ENCODE measurements at places on chromosomes 12 and 14. TPM values are rescaled to one million over a fixed set of nuclear protein-coding genes. Genes with fewer than 3 reads are reported as not detected.
A peak's percentile ranks its signal among the peaks of the same experiment; 100 is the strongest.

DNA sequence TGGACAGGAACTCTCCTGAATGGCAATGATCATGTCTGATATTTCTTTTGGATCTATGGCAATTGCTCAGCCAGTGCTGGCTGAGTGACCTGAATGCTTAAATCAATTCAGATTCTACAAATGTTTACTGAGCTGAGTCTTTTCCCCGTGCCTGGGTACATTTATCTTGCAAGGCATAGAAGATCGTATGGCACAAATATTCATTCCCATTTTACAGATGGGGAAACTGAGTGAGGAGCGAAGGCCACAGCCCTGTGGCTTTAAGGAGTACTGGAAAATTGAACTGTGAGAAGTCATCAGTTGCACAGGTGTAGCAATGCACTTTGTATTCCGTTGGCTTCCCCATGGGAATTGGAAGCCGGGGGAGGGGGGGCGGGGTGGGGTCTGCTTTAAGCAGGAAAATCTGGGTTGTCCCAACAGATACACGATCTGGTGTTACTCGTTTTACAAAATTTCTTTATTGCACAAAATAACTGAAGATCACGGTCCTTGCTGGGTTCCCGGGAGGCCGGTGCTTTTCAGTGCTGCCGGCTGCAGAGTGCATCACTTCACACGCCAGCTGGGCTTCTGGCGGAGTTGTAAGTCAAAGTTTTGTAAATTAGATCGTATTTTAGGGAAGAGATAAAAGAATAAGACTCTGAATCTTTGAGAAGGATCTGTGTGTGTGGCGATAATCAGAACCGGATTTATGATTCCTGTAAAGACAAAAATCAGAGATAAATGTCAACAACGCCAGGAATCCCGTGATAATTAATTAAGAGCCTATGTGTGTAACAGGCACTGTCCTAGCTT lies 75.0 kb upstream of the MAP1LC3B2 start:
- no peaks in the 10 kb centered on the region for H3K27me3 ChIP-seq
- no peak for DNase-seq
- no peak overlapping the region for H3K4me3 ChIP-seq
- no peaks in the 10 kb centered on the region for H3K36me3 ChIP-seq

DNA sequence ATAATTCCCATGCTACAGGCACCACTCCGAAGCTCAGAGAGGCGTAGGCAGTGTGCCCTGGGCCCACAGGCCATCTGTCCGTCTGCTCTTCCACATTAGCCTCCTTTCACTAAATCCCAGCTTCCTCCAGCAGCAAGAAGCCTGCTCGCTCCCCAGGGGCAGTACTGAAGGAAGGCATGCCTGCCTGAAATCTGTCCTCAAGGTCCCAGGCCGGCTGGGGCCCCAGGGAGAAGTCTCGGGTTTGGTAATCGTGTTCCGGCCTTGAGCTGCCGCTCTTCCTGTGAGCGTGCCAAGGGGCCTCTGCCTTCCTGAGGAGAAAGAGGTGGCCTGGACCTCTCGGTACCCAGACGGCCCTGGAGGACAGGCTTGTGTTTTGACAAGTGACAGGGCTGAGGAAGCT lies 15.2 kb upstream of the DLK1 start:
- H3K36me3 ChIP-seq, result no peaks in the 10 kb centered on the region
- no peak for DNase-seq
- no peaks in the 10 kb centered on the region for H3K27me3 ChIP-seq
- H3K4me1 ChIP-seq, result no peaks in the 10 kb centered on the region
- H3K4me3 ChIP-seq, result no peak overlapping the region

- no peak overlapping the region for H3K27ac ChIP-seq
- H3K4me3 ChIP-seq, result no peak overlapping the region
- H3K4me1 ChIP-seq, result no peaks in the 10 kb centered on the region
- no peaks in the 10 kb centered on the region for H3K27me3 ChIP-seq
- DNase-seq, result no peak
These were observed 58.8 kb downstream of the GALC start for GRCh38 chr14:87934185-87934584.

The SPIC gene
- total RNA-seq, result not detected

GRCh38 chr12:109489955-109490565 lies 12.6 kb downstream of the UBE3B start:
- H3K4me1 ChIP-seq, result no peaks in the 10 kb centered on the region
- peaks cover 62% of the 10 kb centered on the region for H3K36me3 ChIP-seq
- H3K27ac ChIP-seq, result no peak overlapping the region

DNA sequence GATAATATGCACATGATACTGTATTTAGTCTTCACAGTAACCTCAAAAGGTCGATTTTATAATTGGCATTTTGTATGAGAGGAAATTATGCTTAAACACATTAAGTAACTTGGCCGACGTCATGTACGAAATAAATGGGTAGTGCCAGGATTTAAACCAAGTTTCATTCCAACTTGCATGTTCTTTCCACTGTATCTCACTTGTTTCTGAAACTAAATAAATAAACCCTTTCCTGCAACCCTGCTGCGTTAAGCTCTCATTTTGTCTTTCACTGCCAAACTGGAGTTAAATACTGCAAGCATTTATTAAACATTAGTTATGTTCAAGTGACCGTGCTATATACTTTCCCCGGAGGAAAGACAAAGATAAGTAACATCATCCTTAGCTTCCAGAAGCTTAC lies 293.9 kb upstream of the PRKD1 start:
- H3K4me3 ChIP-seq, result no peak overlapping the region
- no peaks in the 10 kb centered on the region for H3K4me1 ChIP-seq
- H3K27ac ChIP-seq, result no peak overlapping the region
- no peaks in the 10 kb centered on the region for H3K27me3 ChIP-seq
- no peak for DNase-seq

- H3K36me3 ChIP-seq, result no peaks in the 10 kb centered on the region
- no peaks in the 10 kb centered on the region for H3K4me1 ChIP-seq
- DNase-seq, result no peak
- no peak overlapping the region for H3K4me3 ChIP-seq
- H3K27ac ChIP-seq, result no peak overlapping the region
- no peaks in the 10 kb centered on the region for H3K27me3 ChIP-seq
These were observed 159.4 kb downstream of the SPTSSA start for GRCh38 chr14:34302654-34303053.

The LRFN5 gene
- total RNA-seq, result not detected

DNA sequence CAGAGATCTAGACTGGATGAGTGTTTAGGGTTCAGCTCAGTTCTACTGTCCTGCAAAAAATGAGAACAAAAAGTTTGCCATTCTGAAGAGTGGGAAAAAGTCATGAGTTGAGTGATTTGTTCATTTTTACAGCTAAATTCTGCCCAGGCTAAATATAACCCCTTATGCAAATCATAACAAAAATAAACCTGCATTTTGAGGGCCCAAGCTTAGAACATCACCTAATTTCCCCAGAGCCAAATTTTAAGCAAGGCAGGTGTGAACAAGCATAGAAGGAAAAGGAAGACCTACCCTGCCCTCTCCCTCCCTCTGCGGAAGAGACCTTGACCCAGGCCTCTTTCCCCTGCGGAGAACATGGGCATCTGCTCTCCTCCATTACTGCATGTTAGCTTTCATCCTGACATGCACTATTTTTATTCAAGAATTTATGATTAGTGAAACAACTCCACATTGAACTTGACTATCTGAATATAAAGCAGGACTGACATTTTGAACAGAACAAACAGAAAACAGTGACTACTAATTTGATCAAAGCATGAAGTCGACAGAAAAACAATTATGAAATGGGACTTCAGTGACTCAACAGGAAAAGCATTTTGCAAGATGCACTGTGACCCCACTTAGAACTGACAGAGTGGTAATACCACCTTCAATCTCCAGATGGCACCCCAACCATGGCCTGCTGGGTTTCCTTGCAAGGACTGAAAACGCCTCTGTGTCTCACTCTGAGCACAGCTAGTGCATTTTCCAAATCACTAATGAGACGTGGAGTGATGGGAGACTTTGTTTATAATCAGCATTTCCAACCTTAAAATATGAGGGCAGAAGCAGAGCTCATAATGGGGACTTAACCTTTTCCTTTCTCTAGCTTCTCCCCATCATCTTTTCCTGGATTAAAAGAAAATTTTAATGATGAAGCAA lies 30.9 kb upstream of the SELPLG start:
- peaks cover 7% of the 10 kb centered on the region for H3K4me1 ChIP-seq
- peak; percentile 73 for DNase-seq
- no peak overlapping the region for H3K27ac ChIP-seq
- no peak overlapping the region for H3K4me3 ChIP-seq
- no peaks in the 10 kb centered on the region for H3K27me3 ChIP-seq

- no peak overlapping the region for H3K27ac ChIP-seq
- no peaks in the 10 kb centered on the region for H3K36me3 ChIP-seq
- H3K4me3 ChIP-seq, result no peak overlapping the region
These were observed 105.1 kb downstream of the GXYLT1 start for GRCh38 chr12:42039577-42039976.

- H3K4me1 ChIP-seq, result no peaks in the 10 kb centered on the region
- no peak overlapping the region for H3K27ac ChIP-seq
- H3K4me3 ChIP-seq, result no peak overlapping the region
- H3K27me3 ChIP-seq, result no peaks in the 10 kb centered on the region
- DNase-seq, result no peak
These were observed 122.9 kb upstream of the TMEM132D start for GRCh38 chr12:130026608-130027176.

DNA sequence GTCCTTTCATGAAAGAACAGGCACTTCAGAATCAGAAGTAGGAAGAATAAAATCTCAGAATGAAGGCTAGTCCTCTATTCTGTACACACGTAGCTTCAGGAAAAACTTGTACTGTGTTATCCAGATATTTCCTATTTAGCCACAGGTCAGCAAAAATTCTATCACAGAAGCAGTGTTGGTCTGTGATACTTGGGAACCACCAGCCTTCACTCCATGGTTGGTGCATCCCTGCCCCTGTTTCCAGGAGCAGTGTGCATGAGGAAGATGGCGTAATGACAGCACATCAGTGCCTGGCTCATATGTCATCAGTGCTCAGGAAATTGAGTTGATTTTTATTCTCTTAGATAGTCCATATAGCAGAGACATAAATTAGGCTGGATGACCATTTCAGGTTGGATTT lies 87.7 kb downstream of the SAMD4A start:
- no peak overlapping the region for H3K4me3 ChIP-seq
- H3K36me3 ChIP-seq, result no peaks in the 10 kb centered on the region
- no peaks in the 10 kb centered on the region for H3K27me3 ChIP-seq
- no peak for DNase-seq

GRCh38 chr14:85536833-85537190 lies 6.9 kb downstream of the FLRT2 start:
- DNase-seq, result no peak
- no peaks in the 10 kb centered on the region for H3K4me1 ChIP-seq
- H3K36me3 ChIP-seq, result no peaks in the 10 kb centered on the region

DNA sequence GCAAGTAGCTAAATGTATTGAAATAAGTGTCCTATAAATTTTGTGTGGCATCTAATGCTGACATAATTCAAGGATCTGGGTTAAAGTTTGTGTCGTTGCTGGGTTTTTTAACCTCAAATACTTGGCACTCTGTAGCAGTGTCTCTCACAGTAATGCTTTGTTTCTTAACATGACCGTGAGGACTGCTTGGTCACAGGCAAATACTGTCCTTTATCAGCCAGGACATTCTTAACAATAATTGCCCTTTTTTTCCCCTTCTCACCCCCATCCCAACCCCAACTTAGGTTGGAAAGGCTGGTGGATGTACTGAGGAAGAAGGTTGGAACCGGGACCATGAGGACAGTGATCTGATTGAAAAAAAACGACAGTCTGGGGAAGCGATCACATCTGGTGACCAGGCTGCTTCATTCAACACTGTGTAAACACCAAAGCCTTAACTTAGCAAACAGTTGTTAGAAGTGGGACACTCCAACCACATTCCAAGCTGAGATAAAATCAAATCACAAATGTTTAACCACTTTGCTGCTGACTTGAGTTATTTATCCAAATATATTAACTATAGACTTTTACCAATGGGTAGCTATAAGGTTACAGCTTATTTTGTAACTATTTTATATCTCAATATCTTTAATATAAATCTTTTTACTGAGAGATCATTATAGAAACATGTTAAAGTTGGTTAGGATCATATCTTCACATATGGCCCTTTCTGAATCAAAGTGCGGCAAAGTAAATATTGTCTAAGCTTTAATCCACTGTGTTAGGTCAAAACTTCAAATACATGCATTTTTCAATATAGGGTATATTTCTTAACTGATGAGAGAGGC lies 48.2 kb downstream of the FOXA1 start:
- H3K27ac ChIP-seq, result no peak overlapping the region
- no peaks in the 10 kb centered on the region for H3K4me1 ChIP-seq
- H3K36me3 ChIP-seq, result no peaks in the 10 kb centered on the region
- no peaks in the 10 kb centered on the region for H3K27me3 ChIP-seq

DNA sequence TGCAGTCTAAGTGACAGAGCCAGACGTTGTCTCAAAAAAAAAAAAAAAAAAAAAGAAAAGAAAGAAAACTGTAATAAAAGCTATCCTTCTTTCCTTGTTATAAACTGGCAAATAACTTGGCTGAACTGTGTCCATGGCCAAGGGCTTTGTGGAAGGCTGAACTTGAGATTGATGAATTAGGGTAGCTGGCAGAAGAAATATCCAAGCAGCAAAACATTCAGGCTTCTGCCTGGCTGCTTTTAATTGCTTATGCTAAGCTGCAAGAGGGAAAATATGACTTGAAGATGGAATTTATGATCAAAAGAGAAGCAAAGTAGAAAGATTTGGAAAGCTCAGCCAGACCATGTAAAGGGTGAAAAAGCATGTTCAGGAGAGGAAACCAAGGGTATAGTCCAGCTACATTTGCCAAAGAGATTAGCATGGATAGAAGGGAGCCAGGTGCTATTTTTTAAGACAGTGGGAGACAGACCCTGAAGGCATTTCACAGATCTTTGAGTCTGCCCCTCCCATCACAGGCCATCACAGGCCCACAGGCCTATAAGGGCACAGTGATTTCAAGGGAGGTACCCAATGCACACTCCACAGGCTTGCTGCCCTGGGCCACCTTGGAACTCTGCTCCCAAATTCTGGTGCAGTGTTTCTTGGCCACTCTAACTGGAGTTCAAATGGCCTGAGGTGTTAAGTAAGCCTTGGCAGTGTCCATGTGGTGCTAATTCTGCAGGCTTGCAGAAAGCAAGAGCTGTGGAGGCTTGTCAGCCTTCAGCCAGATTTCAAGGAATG lies 226.0 kb downstream of the AEBP2 start:
- H3K4me1 ChIP-seq, result no peaks in the 10 kb centered on the region
- no peak overlapping the region for H3K27ac ChIP-seq
- no peak for DNase-seq
- no peak overlapping the region for H3K4me3 ChIP-seq

- no peak overlapping the region for H3K4me3 ChIP-seq
- DNase-seq, result no peak
- no peak overlapping the region for H3K27ac ChIP-seq
- no peaks in the 10 kb centered on the region for H3K4me1 ChIP-seq
- no peaks in the 10 kb centered on the region for H3K36me3 ChIP-seq
These were observed 272.8 kb downstream of the IPO8 start for GRCh38 chr12:30422844-30423243.

- H3K36me3 ChIP-seq, result no peaks in the 10 kb centered on the region
- no peak overlapping the region for H3K4me3 ChIP-seq
- no peak overlapping the region for H3K27ac ChIP-seq
- H3K27me3 ChIP-seq, result no peaks in the 10 kb centered on the region
- no peaks in the 10 kb centered on the region for H3K4me1 ChIP-seq
These were observed 53.3 kb upstream of the STK38L start for GRCh38 chr12:27190761-27191160.

- no peak overlapping the region for H3K4me3 ChIP-seq
- no peak overlapping the region for H3K27ac ChIP-seq
- H3K4me1 ChIP-seq, result peaks cover 5% of the 10 kb centered on the region
- H3K36me3 ChIP-seq, result no peaks in the 10 kb centered on the region
- no peaks in the 10 kb centered on the region for H3K27me3 ChIP-seq
These were observed 187.0 kb downstream of the ETV6 start for GRCh38 chr12:11836282-11837151.
